Activated CD8-positive, alpha-beta memory T cell treated with anti-CD3 and anti-CD28 coated beads for 4 hours (primary cell): ENCODE measurements at places on chromosomes 1 and 21.

GRCh38 chr1:66476774-66477173 lies 57.2 kb upstream of the SGIP1 start:
- DNase-seq = no peak

- no peak for DNase-seq
These were observed 658.3 kb downstream of the PTPRC start for GRCh38 chr1:199297174-199297573.

DNA sequence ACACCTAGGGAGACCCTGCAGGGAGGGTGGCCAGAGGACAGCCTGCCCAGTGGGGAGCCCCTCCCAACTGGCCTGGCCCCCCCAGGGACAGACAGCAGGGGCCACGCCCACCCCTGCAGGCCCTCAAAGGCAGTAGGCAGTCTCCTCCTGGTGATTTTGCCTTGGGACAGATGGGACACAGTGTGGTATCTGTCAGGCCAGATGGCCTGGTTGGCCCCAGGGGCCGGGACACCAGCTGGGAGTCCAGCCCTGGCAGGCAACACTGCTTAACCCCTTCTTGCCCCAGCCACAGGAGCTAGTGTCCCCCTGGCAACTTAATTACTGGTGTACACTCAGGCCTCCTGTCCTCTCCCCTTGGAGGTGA lies 17.8 kb downstream of the IFFO2 start:
- no peak for DNase-seq

GRCh38 chr1:94411237-94411636 lies 7.0 kb upstream of the ABCD3 start:
- no peak for DNase-seq

- no peak for DNase-seq
These were observed 37.0 kb downstream of the DMAP1 start for GRCh38 chr1:44250068-44250781.

DNA sequence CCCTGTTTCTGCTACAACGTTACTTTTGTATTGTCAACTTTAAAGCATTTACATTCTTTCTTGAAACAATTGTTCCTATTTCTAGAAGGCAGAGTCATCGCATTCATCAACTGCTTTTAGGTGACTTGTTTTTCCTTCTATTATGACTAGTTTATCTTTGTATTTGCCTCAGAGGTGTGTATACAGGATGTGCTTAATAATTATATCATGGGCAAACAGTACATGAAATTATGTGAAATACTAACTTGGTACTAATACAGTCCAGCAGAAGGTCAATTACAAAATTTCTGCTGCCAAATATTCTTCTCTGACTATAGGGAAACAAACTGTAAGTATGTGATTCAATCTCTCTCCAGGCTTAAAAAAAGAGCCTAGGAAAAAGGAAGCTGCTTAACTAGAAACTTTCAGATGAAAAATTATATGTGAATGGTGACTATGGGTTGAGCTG lies 101.6 kb downstream of the C4BPA start:
- no peak for DNase-seq
